HFF-Myc (cell line): ENCODE measurements at places on chromosomes 7 and 10.
A peak's percentile ranks its signal among the peaks of the same experiment; 100 is the strongest.

- no peak for DNase-seq
These were observed 131.0 kb upstream of the GAD2 start for GRCh38 chr10:26085549-26085948.

GRCh38 chr7:91240376-91240941 lies 23.8 kb upstream of the FZD1 start:
- DNase-seq, result no peak

GRCh38 chr10:33211106-33211878 lies 123.2 kb downstream of the NRP1 start:
- DNase-seq, result peak; percentile 36

GRCh38 chr7:34190299-34190698 lies 285.0 kb downstream of the BMPER start:
- no peak for DNase-seq

- no peak for DNase-seq
These were observed 47.4 kb downstream of the MGAM2 start for GRCh38 chr7:142158736-142159496.

DNA sequence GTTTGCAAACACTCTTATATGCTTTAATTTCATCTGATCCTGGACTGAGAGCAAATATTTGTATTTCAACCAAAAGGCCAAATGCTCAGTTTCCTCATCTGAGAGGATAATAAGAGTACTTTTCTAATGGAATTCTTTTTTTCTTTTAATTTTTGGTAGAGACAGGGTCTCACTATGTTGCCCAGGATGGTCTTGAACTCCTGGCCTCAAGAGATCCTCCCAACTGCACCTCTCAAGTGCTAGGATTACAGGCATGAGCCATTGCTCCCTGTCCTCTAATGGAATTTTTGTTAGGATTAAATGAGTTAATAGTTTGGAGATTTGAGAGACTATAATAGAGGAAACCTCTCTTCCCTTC lies 68.4 kb upstream of the KMT2E start:
- no peak for DNase-seq

- DNase-seq, result no peak
These were observed 435.8 kb downstream of the GPAM start for GRCh38 chr10:111747751-111748150.

DNA sequence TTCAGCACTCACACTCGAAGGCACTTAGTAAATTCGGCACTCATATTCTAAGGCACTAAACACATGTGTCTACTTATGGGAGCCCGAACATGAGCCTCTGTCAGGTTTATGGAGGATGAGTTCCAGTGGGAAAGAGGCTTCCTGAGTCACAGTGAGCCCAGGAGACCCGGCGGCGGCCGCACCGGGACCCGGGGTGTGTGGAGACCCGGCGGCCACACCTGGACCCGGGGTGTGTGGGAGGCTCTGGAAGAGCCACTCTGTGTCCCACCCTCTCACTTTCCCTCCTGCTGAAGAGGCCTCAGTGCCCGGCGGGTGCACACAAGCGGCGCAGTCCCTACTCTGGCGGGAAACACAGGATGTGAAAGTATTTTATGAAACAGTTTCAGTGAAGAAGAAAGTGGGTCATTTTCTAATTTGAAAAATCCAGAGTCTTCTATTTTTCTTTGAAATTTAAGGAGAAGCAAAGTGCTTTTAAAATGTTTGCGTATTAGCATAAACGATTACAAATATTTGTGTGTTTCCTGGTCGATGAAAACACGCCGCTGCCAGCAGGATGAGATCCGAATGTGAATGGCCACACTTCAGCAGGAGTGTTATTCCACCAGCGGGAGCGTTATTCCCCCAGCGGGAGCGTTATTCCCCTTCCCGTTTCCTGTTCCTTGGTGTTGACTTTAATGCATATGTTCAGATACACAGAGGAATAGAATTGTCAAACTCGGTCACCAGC lies 625.1 kb downstream of the DNAJB6 start:
- no peak for DNase-seq
